ENCODE measurements at places on chromosomes 11 and 22.
A peak's percentile ranks its signal among the peaks of the same experiment; 100 is the strongest.

DNA sequence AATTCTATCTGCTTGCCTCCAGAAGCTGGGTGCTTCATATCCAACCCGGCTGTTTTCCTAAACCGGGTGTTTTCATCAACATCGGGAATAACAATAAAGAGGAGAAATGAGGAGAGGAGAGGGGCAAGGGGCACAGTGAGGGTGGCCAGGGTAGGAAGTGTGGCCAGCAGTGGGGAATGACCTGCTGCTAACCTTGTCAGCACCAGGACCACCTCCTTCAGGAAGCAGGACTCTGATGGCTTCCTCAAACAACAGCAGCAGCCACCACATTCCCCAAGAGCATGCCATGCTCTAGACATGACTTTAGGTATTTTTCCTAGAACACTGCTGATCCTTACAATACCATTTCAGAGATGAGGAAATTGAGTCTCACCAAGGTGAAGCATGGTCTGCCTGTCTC is 52.4 kb downstream of the TPBGL start:
- no peak for DNase-seq

- no peak for DNase-seq
Measured at GRCh38 chr11:103167166-103167565, 57.9 kb downstream of the DYNC2H1 start.

DNA sequence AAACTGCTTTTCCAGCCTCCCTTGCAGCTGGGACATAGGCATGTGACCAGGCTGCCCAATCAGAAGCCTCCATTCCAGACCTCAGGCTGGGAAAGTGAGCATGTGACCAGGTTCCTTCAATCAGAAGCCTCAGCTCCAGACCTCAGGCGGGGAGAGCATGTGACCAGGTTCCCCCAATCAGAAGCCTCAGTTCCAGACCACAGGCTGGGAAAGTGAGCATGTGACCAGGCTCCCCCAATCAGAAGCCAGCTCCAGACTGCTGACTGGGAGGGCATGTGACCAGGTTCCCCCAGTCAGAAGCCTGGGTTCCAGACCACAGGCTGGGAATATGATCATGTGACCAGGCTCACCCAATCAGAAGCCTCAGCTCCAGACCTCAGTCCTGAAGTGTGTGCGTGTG is 11.7 kb upstream of the IL2RB start:
- no peak for DNase-seq

DNA sequence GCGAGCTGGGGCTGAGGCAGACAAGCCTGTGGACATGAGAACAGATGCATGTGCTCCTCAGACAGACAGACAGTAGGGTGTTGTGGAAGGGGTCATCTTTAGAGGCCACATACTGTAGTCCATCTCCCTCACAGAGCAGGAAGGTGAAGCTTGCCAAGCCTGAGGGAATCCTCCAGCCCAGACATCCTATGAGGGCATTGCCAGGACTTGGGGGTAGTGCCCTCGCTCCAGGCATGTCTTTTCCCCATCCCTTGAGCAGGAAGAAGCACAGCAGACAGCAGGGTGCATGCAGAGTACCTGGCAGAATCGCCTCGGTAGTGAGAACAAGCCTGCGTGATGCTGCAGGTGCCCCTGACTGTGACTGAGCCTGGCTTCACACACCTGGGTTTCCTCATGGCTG is 66.5 kb upstream of the CLDN5 start:
- DNase-seq: no peak

GRCh38 chr22:30694171-30694639 is 469 bp upstream of the OSBP2 start:
- DNase-seq: no peak

DNA sequence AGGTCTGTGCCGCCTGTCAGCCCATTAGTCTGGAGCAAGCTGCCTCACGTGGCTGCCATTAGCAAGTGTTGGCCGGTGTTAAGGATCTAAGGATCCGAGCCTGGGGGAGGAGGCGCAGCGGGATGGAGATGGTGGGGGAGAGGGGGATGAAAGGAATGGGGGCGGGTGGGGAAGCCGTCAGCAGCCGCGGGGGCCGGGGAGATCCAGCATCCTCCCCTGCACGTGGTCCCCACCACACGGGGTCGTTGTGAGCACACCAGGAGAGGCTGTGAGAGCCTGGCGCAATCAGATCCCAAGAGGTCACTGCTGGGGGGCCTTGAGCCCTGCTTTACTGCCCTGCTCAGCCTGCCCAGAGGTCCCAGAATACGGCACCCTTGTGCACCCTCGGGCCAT is 7.3 kb downstream of the CABP7 start:
- DNase-seq: no peak

GRCh38 chr11:61198361-61198760 is 5.0 kb upstream of the PGA3 start:
- DNase-seq: no peak

- no peak for DNase-seq
Measured at GRCh38 chr11:17445240-17445795, 31.3 kb downstream of the ABCC8 start.

DNA sequence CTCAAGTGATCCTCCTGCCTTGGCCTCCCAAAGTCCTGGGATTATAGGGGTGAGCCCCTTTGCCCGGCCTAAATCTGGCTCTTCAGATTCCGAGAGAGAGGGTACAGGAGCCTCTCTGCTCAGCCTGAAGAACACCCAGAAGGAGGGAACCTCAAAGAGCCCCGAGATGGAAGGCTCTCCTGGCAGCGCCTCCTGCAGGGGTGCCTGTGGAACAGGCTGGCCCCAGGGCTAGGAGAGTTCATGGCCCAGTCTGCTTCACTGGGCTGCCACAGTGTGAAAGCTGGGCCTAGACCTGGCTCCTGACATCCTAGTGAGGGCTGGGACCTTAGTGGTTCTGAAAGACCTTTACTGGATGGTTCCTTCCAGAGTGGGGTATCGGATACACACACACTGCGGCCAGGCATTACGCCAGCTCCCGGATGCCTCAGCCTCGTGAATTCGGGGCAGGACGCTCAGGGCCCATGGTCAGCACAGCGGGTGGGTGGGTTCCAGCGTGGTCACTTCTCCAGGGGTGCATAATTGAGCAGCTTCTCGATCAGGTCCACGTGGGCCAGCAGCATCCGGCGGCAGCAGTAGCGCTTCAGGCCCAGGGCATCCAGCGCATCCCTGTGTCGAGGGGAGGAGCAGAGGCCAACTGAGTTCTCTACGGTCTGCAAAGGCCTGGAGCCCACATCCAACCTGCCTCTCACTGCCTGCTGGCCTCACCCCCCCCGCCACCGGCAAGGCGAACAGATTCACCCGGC is 2.3 kb downstream of the POLR2L start:
- DNase-seq: no peak

GRCh38 chr11:120815319-120816100 is 208.4 kb upstream of the TBCEL start:
- DNase-seq: no peak

DNA sequence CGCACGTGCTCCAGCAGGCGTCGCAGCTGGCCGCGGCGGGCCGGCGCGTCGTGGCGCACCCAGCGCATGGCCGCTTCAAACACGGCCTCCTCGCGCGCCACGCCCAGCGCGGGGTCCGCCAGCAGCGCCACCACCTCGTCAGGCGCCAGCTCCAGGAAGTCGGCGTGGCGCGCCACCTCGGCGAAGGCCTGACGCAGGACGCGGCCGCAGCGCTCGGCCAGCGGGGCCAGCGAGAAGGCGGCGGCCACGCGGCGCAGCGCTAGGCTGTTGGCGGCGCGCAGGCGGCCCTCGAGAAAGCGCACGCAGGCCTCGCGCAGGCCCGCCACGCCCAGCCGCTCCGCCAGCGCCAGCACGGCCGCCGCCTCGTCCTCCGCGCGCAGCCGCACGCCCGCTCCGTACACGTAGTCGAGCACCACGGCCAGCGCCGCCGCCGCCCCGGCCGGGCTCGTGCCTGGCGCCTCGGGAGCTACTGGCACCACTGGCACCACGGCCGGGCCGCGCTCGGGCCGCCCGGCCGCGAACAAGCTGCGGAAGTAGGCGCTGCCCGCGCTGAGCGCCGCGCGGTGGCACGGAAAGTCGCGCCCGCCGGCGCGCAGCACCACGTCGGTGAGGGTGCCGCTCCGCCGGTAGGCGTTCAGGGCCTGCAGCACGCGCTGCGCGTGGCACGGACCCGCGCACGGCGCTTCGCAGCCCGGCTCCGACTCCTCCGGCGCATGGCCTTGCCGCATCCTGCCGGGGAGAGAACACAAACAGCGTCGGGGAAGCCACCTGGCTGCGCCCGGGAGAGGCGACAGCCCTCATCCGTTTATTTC is 2.9 kb downstream of the KLHL35 start:
- peak; percentile 9 for DNase-seq

DNA sequence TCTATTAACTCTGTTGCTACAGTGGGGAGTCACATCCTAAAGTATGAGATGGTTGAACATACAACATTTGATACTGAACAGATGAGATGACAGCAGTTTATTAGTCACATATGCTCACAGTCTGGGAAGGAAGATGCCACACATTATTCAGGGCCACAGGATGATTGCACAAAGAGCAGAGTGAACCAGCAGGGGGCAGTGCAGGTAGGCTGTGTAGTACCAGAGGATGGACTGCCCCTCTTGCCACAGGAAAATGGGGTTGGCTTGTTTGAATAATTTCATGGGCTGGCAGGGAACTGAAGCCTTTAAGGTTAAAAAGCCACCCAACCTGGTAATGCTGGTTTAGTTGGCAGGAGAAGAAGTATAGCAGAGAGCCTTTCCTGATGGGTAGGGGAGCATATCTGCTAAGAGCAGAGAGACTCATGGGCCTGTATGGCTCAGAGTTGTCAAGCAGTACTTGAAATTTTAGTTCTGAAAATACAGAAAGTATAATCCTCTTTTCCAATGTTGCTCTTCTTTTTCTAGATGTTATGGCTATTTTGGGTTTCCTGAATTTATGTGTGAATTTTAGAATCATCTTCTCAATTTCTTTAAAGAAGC is 180.4 kb upstream of the B3GAT1 start:
- no peak for DNase-seq

GRCh38 chr11:10793470-10794255 is 15.1 kb downstream of the EIF4G2 start:
- no peak for DNase-seq

GRCh38 chr22:45673482-45674175 is 2.0 kb downstream of the ATXN10 start:
- no peak for DNase-seq

DNA sequence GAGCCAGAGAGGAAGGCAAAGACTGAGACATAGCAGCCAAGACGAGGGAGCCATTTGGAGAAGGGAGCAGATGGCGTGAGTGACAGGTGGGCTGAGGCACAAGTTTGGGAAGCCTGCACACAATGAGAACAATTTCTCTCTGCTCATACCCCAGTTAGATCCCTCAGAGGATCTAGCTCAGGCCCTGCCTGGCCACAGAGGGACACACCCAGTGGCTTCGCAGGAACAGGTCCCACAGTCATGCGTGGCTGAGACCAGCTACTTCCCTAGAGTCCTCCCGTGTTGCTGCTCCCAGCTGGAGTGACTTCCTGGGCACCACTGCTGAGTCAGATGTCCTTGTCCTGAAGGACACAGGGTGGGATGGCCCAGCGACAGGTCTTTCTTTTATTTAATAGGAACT is 33.4 kb upstream of the LYVE1 start:
- no peak for DNase-seq

DNA sequence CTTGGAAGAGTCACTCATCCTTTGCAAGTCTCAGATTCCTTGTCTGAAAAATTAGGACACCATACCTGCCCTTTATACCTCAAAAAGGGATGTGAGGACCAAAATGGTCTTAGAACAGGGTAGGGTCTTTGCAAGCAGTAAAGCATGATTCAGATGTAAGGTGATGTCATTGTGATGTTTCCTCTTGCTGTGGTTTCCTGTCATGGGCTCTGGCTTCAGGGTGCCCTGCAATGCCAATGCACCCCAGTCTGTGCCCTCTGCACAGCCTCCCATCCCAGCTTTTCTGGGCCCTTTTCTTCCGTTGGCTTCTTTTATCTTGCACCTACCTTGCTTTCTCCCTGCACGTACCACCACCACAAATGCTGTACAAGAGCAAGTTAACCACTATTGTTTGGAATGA is 87.8 kb upstream of the NNMT start:
- no peak for DNase-seq

DNA sequence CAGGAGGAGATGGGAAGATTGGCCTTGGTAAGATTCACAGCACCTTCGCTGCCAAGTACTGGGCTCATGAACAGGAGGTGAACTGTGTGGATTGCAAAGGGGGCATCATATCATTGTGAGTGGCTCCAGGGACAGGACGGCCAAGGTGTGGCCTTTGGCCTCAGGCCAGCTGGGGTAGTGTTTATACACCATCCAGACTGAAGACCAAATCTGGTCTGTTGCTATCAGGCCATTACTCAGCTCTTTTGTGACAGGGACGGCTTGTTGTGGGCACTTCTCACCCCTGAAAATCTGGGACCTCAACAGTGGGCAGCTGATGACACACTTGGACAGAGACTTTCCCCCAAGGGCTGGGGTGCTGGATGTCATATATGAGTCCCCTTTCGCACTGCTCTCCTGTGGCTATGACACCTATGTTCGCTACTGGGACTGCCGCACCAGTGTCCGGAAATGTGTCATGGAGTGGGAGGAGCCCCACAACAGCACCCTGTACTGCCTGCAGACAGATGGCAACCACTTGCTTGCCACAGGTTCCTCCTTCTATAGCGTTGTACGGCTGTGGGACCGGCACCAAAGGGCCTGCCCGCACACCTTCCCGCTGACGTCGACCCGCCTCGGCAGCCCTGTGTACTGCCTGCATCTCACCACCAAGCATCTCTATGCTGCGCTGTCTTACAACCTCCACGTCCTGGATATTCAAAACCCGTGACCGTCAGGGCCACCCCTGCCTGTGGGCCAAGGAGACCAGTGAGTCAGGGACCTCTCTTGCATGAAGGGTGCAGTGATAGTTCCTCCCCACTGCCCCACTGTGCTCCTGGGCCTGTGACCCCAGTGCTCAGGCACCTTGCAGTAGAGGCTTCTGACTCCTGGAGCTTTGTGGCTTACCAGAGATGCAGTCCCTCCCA is 83.6 kb downstream of the BCR start:
- no peak for DNase-seq

DNA sequence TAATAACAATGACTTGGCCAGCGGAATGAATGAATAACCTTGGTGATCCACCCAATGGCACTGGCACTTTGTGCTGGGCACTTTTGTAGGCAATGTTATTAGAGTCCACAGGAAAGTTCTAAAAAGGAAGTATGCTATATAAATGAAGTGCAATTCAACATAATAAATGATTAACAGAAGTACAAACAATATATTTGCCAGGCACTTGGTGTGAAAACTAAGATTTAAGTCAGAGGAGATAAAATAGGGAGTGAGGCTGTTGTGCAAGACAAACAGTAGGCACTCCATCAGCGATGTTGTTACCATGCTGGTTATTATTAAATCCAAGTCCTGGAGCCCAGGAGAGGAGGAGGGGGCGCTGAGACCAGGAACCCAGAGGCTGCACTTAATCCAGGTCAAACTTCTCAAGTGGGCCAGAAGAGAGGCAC is 173.8 kb downstream of the LARGE1 start:
- DNase-seq: no peak

DNA sequence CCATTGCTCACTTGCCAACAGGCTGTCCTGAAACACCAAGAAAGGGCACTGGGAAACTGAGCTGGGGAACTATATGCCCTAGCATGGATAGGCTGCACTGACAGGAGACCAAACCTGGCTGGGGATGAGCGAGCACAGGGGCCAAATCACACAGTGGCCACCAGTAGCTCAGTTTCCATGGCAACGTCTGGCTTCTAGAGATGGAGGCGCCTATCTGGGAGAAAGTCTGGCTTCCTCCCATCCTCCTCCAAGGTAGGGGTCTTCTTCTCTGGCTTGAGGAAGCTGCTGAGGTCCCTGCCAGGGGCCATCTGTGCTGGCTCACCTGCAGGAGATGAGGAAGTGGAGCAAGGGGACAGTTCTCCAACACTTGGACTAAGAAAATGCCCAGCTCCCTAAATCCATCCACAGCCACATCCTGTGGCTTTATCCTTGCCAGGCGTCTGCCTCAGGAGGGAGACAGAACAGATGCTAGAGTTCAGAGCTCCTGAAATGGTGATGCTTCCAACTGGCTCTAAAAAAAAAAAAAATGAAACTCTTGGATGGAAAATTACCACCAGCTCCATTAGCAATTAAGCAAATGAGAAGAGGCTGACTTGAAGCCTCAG is 48.3 kb downstream of the SYT13 start:
- DNase-seq: no peak
